ENCODE measurements at places on chromosomes 16 and 17.

- DNase-seq: no peak
These were observed 4.2 kb downstream of the RPL13 start for GRCh38 chr16:89564476-89565255.

DNA sequence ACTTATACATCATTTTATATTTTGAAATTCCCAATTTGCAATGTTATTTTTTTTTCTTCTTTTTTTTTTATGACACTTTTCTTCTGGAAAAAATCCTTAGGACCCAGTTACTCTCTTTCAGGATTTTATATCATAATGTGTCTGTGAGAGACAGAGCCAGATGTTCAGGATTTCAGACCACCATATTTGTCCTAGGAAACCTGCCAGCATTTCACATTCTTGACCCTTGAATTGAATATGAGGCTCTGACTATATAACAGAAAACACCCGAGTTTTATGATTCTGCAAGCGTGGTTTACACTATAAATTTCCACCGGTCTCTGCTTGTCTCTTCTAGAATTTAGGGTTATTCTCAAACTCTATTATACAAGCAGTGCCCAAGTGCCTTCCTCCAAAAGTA is 621.0 kb downstream of the WWOX start:
- no peak for DNase-seq

DNA sequence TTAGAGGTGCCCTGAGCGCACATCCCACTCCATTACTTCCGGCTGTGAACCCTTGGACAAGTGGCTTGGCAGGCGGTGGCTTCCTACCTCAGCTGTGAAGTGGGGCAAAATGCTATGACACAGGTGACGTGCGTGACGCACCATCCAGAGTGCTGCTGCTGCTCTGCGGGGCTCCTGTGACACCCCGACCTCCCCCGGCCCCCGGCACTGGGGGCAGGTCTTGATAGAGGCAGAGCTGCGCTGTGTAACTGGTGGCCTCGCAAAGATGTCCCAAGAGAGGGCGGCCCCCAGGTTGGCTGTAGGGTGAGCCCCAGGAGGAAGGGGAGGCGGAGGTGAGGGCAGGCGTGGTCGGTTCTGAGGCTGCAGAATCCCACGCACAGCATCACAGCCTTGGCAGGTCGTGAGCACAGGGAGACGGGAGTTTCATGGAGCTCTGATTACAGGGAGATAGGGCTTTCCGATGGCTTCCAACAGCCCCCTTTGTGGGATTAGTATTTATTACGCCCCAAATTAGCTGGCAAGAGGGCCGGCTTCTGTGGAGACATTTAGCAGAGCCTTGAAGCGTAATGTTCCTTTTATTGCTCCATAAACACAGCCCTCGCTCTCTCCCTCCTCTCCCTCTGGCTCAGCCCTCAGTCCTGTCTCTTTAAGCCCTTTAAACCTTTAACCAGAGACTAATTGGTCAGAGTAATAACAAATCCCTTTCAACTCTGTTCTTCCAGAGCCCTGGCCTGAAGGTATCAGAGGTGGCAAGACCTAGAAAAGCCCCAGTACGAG is 328.1 kb downstream of the C16orf95 start:
- no peak for DNase-seq

- peak; percentile 77 for DNase-seq
These were observed 49.8 kb upstream of the BAHCC1 start for GRCh38 chr17:81345228-81346089.

GRCh38 chr17:6471531-6472465 is 27.5 kb downstream of the PIMREG start:
- no peak for DNase-seq

GRCh38 chr17:65433592-65433991 is 127.9 kb downstream of the AXIN2 start:
- DNase-seq: no peak

- no peak for DNase-seq
These were observed 4.6 kb downstream of the RAI1 start for GRCh38 chr17:17685775-17686291.

GRCh38 chr16:73945631-73946030 is 351.0 kb upstream of the PSMD7 start:
- DNase-seq: no peak
